T-helper 22 cell (primary cell): ENCODE measurements at places on chromosomes 13 and 19.
A peak's percentile ranks its signal among the peaks of the same experiment; 100 is the strongest.

DNA sequence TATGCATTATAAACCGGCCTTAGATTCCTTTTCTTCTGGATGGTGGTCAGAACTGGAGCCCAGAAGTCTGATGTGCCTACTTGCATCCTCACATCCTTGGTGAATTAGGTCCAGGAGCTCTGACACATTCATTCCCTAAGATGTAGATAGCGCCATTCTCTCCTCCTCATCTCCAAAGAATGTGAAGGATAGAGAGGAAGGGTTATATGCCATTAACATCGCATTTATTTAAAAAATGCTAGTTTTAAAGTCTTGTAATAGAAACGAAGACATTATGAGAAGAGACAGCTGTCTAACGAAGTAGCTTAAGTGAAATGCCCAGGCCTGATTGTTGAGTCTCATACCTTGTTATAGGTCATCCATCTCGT lies 9.7 kb downstream of the MBNL2 start:
- no peak for DNase-seq

DNA sequence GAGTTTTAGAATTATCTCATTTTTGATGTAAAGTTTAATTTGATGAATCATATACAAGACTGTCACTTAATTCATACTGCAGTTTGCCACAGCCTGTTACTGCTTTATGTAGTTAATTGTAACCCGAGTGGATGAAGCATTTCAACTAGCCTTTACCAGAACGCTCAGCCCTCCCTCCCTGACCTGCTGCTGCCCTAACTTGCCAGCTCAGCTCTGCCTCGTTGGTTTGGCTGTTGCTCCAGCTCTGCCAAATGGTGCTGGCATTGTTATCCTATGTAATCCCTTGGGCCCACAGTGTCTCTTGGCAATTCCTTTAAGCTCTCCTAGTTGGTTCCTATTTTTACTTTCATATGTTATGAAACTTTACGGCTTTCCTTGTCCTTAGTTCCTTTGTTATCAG lies 113.3 kb downstream of the LMO7 start:
- DNase-seq, result no peak

DNA sequence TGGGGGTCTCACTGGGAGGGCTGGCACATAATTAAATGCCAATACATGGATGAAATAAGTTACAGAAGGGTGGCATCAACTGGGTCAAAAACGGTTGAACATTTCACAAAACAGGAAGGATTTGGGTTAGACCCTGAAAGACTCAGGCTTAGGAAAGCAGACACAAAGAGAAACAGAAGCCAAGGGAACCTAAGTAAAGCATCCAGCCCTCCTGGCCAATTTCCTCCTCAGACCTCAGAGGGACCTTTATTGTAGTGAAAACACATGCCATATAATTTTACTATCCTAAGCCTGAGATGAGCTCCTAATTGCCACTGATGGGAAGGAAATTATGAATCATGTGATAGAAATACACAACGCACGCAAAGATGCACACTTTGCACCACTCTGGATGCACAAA lies 12.1 kb upstream of the CEACAM3 start:
- no peak for DNase-seq

DNA sequence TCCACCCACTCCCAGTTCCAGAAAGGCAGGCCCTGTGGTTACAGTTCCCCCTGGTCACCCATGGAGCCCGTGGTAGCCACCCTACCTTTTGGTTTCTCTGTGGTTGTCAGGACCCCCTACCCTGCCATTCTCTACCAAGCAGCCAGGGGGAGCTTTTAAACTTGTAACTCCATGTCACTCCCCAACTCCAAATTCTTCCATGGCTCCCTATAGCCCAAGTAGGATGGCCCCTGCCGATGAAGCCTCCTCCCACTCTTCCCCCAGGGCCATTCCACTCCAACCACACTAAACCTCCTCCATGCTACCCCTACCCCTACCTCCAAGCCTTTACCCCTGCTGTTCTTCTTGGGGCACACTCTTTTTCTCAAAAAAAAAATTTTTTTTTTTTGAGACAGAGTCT lies 2.2 kb downstream of the S1PR2 start:
- peak; percentile 13 for DNase-seq

- no peak for DNase-seq
These were observed 273.4 kb downstream of the NHLRC3 start for GRCh38 chr13:39311619-39312018.
